NCI-H446 (cell line): ENCODE measurements at places on chromosomes 5 and 9.

GRCh38 chr9:128247226-128247803, 28.5 kb downstream of the GOLGA2 start:
- no peak for DNase-seq

- DNase-seq = no peak
Measured at GRCh38 chr9:124934290-124934689, 6.6 kb downstream of the GOLGA1 start.

GRCh38 chr5:13814301-13814700, 130.2 kb downstream of the DNAH5 start:
- peak; percentile 25 for DNase-seq

GRCh38 chr9:91036826-91037510, 235.3 kb downstream of the SYK start:
- DNase-seq = no peak

- no peak for DNase-seq
Measured at GRCh38 chr9:120284821-120285220, 295.1 kb downstream of the CDK5RAP2 start.

- DNase-seq = no peak
Measured at GRCh38 chr5:127001621-127002296, 28.6 kb downstream of the MARCHF3 start.

DNA sequence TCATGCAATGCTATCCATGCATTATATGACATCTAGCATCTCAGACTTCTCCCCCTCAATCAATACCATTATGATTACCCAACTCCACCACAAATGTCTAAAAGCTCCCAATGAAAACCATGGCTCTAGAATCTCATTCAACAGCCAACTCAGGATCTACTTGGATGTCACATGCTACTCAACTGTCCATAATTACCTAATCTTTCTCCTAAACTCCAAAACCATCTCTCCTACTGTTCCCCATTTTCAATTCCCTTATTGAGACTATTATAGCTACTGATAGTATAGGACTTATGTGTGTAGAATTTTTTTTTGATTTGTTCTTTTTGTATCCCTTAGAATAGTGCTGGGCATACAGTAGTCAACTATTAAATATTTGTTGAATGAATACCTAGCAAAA, 8.2 kb upstream of the STRBP start:
- no peak for DNase-seq

GRCh38 chr9:87497604-87498045, at the start of gene DAPK1:
DAPK1 (plus strand) TSS chr9:87497867; CDS start chr9:87499078, 1,211 bp downstream.
- no peak for DNase-seq

- no peak for DNase-seq
Measured at GRCh38 chr5:56029457-56029856, 34.7 kb upstream of the IL6ST start.

GRCh38 chr9:28215536-28216299, 642.4 kb upstream of the C9orf72 start:
- no peak for DNase-seq

- no peak for DNase-seq
Measured at GRCh38 chr9:89594811-89595550, 9.8 kb upstream of the GADD45G start.
